ENCODE measurements at places on chromosomes 6 and 20.

GRCh38 chr6:137698636-137699030 is 168.4 kb upstream of the TNFAIP3 start:
- DNase-seq: no peak

- DNase-seq: no peak
Measured at GRCh38 chr6:33604941-33605854, 15.9 kb upstream of the ITPR3 start.

- DNase-seq: no peak
Measured at GRCh38 chr20:43243672-43244269, 54.1 kb upstream of the PTPRT start.

GRCh38 chr6:43969158-43969981 is 157.9 kb downstream of the MRPL14 start:
- no peak for DNase-seq

- no peak for DNase-seq
Measured at GRCh38 chr20:43658723-43659419, 8.0 kb upstream of the MYBL2 start.

DNA sequence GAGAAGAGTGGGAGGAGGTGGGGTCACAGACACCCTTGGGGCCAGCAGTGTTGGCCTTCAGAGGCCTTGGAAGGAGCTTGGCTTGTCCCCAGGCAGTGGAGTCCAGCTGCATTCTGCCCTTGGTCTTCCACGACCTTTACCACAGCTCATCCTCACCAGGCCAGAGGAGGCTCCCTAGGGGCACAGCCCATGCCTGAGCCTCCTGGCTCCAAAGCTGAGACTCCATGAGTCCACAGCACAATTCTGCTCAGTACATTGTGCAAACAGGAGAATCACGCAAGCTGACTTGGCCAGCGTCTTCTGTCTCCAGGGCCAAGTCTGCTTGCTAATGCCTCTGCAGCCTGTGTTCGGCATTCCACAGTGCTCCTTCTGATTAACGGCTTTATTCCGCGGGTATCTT is 337.2 kb downstream of the SMOC2 start:
- no peak for DNase-seq

DNA sequence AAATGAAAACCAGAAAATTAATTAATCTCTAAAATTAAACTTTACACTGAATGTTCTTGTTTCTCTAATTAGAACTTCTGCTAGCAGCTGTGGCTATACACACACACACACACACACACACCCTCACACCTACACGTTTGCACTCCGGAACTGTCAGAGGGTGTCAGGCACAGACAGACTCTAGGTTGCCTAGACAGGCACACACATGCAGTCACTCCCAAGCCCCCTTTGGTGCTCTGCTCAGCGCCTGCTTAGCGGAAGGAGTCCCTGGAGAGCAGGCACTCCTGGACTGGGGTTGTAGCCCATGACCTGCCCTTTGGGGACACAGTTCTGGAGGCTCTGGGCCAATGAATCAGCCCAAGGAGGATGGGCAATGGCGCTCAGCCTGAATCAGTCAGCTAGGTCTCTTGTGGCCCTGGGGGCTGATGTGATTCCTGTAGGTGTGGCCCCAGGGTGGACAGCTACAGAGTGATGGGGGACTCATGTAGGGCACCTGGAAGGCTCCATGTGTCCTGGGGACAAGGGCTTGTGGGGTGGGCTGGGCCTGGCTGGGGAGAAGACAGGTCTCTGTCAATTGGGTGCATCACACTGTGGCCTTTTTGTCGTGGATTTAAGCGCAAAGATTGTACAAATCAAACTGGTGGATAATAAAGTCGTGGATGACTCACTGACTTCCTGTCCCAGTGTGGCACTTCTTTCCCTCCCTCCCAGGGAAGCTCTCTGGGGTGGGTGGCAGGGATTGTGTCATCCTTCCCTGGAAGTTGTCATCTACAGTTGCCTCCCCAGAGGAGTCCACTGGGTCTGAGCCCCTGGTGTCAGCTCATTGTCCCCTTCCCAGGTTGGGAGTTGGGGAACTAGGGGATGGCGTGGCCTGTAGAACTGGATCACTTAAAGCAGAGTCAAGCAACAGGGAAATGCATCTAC is 8.8 kb downstream of the TMEM151B start:
- DNase-seq: no peak

DNA sequence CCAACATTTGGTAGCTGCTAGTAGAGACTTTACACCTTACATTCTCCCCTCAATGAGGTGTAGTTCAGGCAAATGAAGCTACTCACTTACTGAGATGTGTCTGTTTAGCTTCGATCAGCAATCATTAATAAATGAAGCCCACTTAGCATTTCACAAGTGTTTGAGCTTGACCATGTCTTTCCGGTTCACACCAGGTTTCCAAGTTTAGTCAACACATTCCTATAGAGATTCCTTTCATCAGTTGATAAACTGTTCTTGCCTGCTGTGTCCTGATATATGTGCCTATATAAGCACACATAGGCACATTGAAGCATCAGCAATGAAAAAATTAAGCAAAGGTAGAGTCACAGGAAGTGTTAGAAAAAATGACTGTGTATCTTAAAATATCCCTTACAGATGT is 150.0 kb downstream of the BTBD3 start:
- DNase-seq: no peak

- DNase-seq: no peak
Measured at GRCh38 chr6:36756786-36757185, 59.2 kb downstream of the RAB44 start.

- DNase-seq: no peak
Measured at GRCh38 chr6:98816799-98817198, 17.6 kb upstream of the POU3F2 start.

DNA sequence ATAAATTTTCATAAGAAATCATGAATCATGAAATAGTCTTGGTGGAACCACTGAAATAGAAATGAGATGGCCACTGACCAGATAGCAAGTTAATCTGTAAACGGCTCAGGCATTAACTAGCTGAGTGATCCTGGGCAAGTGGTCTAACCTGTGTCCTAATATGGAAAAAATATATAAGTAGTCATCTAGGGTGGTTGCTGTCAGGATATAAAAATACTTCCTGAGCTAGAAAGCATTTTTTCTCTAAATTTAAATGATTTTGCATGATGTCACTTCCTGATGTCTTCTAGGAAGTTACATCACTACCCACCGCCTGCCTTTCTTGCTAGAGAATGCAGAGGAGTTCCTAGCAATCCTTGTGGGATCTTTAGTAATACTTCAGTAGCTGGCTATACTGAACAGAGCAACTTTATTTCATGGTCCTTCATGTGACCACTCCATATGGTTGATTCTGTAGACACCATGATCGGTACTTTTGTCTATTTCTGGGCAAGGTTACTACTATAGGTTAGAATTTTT is 228.1 kb upstream of the CEP162 start:
- no peak for DNase-seq

Data from NCI-H2081 (cell line).